ENCODE measurements at places on chromosomes 3 and 15.

- no peak for DNase-seq
These were observed 11.8 kb downstream of the SSR3 start for GRCh38 chr3:156543043-156543555.

DNA sequence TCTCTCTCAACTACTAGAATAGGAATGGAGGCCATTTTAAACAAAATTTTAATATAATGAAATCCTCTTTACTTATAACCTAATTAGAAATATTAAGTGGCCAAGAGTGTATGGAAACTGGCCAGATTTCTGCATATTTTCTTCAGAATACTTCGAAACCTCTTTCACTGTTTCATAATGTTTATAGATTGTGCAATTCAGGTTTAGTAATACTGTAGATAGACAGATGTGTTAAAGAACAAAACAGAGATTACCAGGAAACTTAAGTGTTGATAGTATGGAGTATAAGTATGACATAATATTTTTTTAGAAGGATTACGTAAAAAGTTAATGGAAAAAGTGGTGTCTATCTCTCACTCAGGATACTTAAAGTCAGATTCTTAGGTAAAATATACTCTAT lies 4.7 kb downstream of the ABHD5 start:
- DNase-seq = no peak

DNA sequence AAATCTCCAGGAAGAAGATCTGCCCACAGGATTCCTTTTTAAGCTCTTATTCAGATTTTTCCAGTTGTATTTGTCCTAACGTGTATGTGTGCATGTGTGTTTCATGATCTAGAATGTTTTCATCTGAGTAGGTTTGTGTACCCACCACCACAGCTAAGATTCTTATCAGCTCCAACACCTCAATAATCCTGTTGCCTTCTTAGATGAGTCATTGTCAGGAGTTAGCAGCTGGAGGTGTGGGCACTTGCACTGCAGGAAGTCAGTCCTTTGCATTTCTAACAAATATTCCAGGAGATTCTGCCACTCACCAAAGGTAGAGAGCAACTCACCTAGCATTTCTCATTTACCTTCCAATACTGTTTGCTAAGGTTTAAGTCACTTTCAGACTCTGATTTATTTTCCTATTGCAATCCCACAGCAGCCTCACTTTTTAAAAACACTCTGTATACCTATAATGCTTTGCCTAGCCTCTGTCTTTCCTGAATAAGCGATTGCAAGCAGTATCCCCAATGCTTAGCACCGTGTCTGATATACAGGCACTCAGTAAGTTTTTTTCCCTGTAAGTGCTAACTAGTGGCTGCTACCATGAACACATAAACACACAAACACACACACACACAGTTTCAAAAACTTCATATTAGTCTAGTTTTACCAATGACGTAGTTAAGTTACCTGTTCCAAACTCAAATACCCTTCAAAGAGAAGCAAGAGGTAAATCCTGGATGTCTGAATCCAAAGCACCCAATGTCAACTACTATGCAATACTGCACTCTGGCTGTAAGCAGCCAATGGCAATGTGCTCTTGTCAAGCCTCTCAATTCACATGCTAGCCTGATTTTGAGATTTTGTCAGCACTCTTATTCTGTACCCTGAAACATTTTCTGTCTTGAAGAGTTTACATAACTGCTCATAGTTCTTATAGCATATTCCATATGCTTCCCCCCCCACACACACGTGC lies 713.5 kb upstream of the LMCD1 start:
- no peak for DNase-seq

- DNase-seq = no peak
These were observed 674.8 kb downstream of the TBL1XR1 start for GRCh38 chr3:176522436-176522835.

GRCh38 chr3:162626172-162626571 lies 1129.6 kb downstream of the OTOL1 start:
- no peak for DNase-seq

GRCh38 chr3:196546537-196546936 lies 21.8 kb downstream of the WDR53 start:
- no peak for DNase-seq

- no peak for DNase-seq
These were observed 265.2 kb upstream of the PROK2 start for GRCh38 chr3:72050048-72050632.

DNA sequence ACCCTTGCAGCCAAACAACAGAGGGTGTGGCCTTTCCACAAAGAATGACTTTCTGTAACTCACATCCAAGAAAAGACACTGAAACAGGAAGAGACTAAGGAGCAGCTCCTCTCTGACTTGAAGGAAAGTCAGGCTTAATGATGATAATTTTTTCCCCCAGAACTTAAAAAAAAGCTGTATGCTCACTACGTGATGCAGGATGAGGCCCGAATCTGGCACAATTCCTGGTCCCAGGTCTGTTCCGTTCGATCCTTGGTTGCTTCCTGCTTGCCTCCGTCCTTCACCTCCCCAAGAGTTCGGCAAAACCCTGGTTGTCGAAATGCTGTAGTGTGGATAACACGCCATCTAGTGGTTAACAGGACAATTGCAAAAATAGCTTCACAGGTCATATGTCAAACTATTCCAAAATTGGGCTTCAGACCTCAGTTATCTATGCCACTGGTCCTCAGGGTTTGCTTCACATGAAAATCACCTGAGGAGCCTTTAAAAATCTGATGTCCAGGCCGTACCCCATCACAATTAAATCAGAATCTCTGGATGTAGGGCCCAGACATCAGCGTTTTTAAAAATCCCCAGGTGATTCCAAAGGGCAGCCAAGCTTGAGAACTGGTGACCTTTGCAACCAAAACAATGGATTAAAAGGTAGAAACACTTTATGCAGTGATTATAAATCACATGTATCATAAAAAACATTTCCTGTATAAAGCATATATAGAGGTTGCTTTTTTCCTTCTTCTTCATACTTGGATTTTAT lies 28.1 kb upstream of the SYNM start:
- no peak for DNase-seq

DNA sequence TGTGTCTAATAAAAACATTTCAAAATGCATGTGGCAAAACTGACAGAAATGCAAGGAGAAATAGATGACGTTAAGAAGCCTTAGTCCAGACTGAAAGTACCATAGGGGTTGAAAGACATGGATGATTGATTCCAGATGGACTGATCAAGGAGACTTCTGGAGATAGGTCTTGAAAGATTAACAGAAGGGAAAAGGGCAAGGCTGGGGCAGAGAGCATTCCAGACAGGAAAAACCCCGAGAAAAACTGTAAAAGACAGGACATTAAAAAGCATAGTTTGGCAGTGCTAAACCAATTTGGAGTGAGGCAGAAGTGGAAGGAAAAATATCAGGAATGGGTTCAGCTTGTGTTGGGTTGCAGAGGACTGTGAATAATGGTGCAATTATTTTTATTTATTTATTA lies 375.2 kb upstream of the SGO1 start:
- DNase-seq = no peak

- DNase-seq = no peak
These were observed 43.5 kb downstream of the FMN1 start for GRCh38 chr15:33150971-33151370.

DNA sequence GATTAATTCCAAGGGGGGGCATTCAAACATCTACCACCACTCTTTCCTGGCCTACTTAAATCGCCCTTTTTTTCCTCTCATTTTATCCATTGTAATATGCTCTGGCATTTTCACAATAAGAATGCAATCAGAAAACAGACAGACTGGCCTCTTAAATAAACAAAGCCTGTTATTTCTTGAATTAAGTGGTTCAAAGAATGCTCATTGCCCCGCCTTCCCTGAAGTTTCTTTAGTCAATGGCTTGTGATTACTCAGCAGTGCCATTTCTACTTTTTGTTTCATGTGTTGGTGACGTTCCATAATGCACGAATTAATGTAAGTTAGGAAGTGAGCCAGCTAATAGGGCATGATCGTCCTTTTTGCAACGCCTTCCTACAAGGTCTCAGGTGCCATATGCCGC lies 68.0 kb downstream of the FBN1 start:
- no peak for DNase-seq

DNA sequence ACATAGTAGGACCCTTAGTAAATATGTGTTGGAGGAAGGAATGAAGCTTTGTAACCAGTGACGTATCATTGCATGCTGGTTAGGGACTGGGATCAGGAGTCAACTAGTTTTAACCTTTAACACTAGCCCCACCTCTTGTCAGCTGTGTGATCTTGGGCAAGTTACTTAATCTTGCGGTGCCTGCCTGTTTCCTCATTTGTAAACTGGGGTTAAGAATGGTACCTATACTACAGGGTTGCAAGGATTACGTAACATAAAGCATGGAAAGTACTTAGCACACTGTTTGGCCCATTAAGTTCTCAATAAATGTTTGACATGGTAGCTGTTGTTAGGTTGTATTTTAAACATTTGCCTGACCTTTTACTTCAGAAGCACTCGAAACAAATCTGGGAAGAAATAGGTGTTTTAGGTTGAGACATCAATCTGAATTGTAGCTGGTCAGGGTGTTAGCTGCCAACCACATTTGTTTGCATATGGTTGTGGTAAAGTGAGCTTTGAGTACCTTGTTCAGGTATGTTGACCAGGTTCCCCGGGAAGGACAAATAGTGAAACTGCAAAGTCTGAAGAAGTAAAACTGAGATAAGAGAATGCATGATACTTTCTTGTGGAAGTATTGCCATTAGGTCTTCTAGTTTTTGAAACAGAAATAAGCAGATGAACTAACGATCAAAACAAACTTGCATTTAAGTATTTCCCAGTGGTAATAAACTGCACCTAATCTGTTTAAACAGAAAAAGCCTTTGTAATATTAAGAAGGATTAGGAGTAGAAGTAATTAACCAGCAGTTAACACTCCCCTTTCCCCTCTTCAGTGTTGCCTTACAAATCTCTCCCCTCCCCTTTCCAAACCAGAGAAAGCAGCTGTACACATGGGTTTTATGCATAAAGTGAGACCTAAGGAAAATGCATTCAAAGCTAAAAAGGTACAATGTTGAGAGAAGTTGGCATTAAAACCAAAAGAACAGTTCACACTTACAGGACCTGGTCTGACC lies 25.8 kb upstream of the SCAANT1 start:
- DNase-seq = no peak

DNA sequence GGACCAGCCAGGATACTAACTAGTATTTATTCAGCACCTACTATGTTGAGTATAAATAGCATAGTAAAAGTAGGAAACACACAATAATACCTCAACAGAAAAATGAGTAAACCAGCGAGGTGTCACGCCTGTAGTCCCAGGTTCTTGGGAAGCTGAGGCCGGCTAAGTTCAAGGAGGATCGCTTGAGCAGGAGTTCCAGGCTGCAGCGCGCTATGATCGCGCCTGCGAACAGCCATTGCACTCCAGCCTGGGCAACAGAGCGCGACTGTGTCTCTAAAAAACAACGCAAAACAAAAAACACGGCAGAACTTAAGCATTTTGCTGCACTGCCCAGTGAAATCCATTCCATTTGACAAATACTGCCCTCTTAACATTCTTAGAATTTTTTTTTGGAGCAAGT lies 1.3 kb upstream of the DENND6A start:
- no peak for DNase-seq

GRCh38 chr3:30894521-30895251 lies at the start of gene GADL1:
TSS of gene GADL1 (minus strand) at chr3:30894661. CDS start at chr3:30894614, 47 bp downstream.
- no peak for DNase-seq

- DNase-seq = no peak
These were observed 40.2 kb downstream of the IDH2 start for GRCh38 chr15:90062023-90062442.

DNA sequence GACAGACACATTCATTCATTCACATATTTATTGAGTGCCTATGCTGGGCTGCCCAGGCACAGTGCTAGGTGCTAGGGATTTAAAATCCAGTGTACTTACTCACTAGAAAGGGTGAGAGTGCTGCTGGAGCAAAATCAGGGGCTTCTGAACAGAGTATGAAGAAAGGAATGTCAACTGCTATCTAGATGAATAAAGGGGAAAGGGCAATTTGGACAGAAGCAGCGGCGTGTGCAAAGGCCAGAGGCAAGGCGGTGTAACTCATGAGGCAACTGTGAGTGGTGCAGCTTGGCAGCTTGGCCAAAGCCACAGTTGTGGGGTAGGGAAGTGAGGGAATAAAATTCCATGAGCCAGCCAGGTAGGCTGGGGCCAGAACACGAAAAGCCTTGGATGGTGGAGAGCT lies 76.7 kb downstream of the RAD18 start:
- no peak for DNase-seq

DNA sequence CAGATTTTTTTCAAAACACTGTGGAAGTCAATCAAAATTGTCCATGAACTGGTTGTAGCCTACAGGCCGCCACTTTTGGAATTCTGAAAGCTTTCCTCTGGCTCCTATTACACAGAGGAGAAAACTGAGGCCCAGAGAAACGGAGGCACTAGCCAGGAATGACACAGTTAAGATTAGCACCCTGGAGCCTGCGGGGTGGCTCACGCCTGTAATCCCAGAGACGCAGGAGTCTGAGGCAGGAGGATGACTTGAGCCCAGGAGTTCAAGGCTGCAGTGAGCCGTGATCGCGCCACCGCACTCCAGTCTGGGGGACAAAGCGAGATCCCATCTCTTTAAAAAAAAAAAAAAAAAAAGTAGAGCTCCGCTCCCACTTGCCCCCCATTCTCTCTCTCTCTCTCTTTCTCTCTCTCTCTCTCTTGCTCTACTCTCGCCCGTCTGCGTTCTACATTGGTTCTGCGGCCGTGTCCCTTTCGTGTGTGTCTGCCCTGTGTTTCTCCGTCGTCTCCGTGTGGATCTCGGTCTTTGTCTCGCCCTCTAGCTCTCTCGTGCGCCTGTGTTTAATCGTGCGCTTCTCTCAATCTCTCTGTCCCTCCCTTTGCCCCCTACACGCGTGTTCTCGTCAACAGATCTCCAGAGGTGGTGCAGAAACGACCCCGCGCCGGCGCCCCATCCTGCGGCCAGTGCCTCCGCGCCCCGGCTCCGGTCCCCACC lies 512 bp upstream of the TRH start:
- DNase-seq = no peak

- DNase-seq = no peak
These were observed 124.5 kb downstream of the PEAK1 start for GRCh38 chr15:77295446-77295845.

- DNase-seq = no peak
These were observed 11.6 kb upstream of the TMED3 start for GRCh38 chr15:79299126-79299840.

GRCh38 chr3:181966393-181966792 lies 254.7 kb downstream of the SOX2 start:
- no peak for DNase-seq

- DNase-seq = no peak
These were observed 686.2 kb upstream of the NR2F2 start for GRCh38 chr15:95644100-95644875.

- no peak for DNase-seq
These were observed 58.4 kb upstream of the GOLIM4 start for GRCh38 chr3:168154089-168154488.

- no peak for DNase-seq
These were observed 5.4 kb upstream of the RFX7 start for GRCh38 chr15:56249092-56249491.

DNA sequence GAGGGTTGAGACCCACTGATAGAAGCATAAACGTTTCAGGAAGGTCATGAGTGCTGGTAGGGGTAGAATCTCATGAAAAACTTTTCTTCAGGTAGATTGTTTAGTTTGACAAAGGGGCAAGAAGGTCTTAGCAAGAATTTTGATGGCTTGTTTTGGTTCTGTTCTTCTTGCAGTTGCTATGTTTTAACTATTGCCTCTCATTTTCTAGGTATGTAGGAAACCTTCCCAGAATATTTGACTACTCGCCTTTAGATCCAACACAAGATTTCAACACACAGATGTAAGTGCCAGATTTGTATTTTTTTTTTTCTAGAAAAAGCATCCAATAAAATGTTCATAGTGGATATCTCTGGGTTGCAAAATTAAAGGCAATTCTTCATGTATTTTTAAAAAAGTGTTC lies 77.1 kb downstream of the USP13 start:
- DNase-seq = no peak

GRCh38 chr15:66721020-66721419 lies 19.0 kb downstream of the SMAD6 start:
- no peak for DNase-seq

GRCh38 chr3:117801912-117802239 lies 1092.3 kb downstream of the TUSC7 start:
- no peak for DNase-seq

Measured in stimulated activated CD8-positive, alpha-beta memory T cell treated with anti-CD3 and anti-CD28 coated beads, Interleukin-7, amount 100 ng/mL, for 1 hour (primary cell).